ENCODE measurements at places on chromosomes 3 and 15. TPM values are rescaled to one million over a fixed set of nuclear protein-coding genes. Genes with fewer than 3 reads are reported as not detected.

DNA sequence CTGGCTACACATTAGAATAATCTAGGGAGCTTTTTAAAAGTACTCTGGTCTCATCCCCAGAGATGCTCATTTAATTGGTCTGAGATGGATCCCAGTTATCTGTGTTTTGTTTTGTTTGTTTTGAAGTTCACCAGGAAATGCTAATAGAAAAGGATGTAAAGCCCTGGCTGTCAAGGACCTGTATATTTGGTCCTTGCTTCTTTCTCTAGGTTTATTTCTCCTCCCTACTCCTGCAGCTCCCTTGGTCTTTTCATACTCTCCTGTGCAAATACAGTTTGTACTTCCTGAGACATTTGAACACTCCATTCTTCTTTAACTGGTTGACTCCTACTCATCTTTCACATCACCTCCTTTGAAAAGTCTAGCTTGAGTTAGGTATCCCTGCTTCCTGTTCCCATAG lies 3.3 kb downstream of the PIK3CA start:
- DNase-seq = no peak

DNA sequence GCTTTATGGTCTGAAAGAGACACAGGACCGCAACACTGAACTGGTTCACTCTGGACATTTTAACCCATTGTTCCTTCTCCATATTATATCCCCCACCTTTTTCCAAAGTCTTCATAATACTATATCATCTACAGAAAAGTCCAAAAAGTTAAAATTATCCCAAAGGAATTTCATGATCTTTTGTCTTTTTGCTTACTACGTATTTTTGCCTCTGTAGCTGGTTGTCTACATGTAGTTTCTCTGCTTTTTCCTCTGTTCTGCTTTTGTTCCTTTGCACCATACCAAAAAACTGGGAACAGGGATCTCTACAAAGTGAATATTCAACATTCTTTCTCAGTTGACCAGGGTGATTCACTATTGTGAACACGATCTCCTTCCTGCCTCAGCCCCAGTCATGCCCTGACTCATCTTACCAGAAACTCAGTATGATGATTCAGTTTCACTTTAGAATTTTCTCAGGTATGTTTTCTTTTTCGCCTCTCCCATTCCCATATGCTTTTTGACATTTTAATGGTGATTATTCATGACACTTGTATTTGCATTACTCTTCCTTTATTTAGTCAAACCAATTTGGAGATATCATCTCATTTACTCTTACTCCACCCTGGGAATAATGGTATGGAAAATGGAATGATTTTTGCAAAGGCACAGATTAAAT lies 14.5 kb downstream of the EMC4 start:
- no peak for DNase-seq

- DNase-seq = no peak
Measured at GRCh38 chr15:25250011-25250596, 188.7 kb downstream of the UBE3A start.

Gene STRA6
- 14.1 TPM for polyA plus RNA-seq

Measured in testis (tissue), 5 donors.